Fibroblast of villous mesenchyme (primary cell): ENCODE measurements at places on chromosomes 4 and X. TPM values are rescaled to one million over a fixed set of nuclear protein-coding genes. Genes with fewer than 3 reads are reported as not detected.

MGAT4D gene
- not detected in 2 replicates for total RNA-seq

GATB gene
- total RNA-seq: 14.5 and 15.5 TPM in 2 replicates

CASP3 gene
- total RNA-seq: 35.4 and 110 TPM in 2 replicates

DMD gene
- 29.0 and 32.4 TPM in 2 replicates for total RNA-seq

DMRTC1B gene
- total RNA-seq: not detected in 2 replicates

- no peak for DNase-seq
Observed at GRCh38 chrX:153645921-153646488, 998 bp upstream of the DUSP9 start.

DNA sequence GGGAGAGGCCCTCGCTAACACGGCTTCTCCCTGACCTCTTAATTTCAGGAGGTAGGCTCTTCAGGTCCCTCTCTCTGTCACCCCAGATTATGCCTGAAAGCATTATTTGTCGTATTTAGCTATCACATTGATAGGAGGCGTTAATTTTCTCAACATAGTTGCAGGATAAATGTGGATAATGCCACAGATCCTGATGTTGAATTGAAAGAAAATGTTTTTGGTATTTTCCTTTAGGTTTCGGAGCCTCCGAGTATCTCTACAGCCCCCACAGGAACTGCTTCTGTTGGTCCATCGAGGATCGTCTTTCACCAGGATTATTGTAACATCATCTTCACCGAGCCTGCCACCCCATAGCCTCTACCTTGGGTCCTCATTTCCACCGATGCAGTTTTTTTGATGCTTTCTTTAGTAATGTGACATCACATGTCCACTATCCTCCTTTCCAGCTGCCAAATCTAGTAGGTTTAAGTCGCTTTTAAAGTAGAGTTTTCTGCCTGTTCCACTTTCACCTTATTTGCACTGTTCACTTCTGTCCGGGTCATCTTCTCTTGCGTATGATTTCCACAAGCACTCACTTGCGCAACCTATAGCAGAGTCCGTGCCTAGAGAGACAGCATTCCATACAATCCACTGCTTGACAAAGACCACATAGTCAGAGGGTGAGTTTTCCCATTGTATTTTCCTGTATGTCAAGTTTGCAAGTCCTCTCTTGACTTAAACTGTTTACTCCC lies 665 bp downstream of the TIGD2 start:
- peak; percentile 96 for DNase-seq

GRCh38 chr4:13367691-13368090 lies 116.4 kb downstream of the RAB28 start:
- no peak for DNase-seq

DNA sequence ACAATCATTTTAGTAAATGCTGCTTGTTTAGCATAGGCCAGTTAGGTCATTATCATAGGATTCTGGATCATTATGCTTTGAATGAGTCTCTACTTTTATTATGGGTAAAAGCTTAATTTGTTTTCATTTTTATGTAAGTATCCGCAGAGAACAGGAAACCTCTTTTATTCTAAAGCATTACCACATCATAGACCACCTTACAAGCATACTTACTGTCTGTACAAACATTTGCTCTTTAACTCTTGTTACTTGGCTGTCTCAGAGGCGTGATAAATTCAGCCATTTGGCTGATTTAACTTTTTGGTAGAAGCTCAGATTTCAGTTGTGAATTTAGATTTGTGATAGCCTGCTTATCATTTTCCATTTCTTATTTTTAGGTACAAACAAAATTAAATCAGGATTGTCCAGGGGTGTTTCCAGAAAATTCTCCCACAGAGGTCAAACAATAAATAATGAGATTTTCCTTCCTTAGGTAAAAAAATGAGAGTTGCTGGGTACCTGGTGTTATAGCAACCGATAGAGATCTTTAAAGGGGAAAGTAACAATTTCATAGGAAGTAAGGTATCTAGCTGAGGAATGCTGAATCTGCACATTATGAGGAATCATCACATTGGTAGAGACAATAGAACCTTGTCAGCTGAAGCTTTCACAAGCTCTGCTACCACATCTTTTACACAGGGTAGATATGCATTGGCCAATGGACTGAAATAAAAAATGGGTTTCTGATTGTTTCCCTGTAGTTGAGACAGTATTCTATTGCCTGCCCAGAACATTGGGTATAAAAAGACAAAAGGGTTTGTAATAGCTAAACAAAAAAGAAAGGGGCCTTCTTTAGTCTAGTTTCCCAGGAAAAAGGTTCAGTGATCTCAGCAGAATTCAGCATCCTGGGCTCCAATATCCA lies 62.5 kb downstream of the NDNF start:
- DNase-seq: no peak

DNA sequence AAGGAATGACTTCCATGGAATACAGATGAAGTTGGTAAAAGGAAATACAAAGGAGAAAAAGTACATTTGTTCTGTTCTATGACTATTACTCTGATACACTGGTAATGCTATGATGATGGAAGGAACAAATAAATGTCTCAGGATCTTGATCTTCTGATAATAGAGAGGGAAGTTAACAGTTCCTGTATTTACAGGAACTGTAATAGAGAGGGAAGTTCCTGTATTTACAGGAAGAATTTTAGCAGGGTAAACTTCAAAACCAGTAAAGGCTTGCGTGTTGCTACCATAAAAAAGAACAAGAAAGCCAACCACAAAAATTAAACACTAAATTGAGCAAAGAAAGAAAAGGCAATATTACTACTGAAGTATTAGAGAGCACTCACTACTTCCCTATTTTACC lies 91.7 kb upstream of the HPGD start:
- DNase-seq: no peak

DNA sequence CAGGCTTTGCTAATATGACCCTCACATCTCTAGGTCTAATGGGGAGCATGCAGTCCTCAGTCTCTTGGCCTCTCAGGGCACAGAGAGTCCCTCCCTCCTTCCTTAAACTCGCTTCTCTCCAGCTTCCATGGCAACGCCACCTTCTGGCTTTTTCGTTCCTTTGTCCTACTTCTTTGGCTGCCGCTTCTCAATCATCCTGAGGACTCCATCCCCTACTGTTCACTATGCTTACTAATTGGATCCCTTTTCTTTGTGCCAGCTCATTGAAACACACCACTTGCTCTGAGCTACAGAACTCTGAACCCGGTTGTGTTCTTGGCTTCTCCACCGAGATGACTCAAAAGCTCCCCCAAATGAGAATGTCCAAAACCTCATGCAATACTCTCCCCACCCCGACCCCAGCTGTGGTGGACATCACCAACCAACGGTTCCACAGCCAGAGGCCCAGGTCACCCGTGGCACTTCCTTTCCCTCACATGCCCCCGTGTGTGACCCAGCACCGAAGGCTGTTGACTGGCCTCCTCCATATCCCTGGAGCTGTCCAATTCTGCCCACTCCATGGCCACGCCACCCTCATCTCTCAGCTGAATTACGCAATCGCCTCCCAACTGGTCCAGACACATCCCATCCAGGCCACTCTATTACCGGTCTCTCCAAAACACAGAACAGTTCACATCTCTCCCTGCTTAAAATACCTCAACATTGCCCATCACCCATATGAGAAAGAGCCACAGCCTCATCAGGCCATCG lies 34.7 kb downstream of the CRMP1 start:
- no peak for DNase-seq

DNA sequence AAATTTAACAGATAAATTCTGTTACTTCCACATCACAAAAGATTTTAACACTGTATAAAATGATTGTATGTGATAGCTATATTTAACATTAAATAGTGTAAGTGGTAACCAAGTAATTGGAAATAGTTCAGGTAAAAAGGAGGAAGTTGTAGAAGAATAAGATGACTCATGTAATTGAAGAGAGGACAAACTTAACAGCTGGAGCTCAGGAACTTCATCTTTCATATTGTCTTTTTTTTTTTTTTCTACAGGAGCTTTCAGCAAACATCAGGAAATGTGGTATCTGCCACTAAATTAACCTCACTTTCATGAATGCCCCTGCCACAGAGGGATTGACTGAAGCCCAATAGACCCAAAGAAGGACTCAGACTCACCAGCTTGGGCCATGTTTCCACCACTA lies 188.4 kb upstream of the VEGFC start:
- no peak for DNase-seq

GRCh38 chr4:19382993-19383756 lies 868.5 kb upstream of the SLIT2 start:
- DNase-seq: peak; percentile 17

GRCh38 chrX:9108054-9108453 lies 74.1 kb upstream of the FAM9B start:
- no peak for DNase-seq

- no peak for DNase-seq
Observed at GRCh38 chrX:11266573-11267003, 26.6 kb upstream of the AMELX start.

DNA sequence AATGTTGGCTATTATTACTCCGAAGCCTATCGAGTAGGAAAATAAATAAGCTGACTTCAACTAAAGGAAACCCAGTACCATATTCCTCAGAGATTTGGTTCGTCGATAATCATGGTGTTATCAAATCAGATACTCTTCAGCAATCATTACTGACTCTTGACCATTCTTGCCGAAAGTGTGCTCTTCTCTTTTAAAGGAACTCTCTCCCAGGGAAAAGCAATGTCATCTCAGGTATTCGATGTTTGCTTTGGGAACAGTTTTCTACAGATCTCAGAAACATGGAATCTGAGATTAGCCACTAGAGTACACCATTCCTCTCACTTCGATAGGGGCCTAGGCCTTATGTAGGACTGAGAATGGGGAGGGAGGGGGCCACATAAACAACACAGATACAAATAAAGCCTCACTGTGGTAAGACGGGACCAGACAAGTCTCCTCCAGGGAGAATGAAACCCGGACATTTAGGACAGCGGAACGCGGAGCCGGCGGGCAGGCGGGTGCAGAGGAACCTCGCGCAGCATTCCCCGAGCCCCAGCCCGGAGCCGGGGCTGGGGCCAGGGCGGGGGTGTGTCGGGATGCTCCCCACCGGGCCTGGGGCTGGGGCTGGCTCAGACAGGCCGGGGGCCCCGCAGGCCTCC lies 581 bp downstream of the DNAJB14 start:
- peak; percentile 32 for DNase-seq

DNA sequence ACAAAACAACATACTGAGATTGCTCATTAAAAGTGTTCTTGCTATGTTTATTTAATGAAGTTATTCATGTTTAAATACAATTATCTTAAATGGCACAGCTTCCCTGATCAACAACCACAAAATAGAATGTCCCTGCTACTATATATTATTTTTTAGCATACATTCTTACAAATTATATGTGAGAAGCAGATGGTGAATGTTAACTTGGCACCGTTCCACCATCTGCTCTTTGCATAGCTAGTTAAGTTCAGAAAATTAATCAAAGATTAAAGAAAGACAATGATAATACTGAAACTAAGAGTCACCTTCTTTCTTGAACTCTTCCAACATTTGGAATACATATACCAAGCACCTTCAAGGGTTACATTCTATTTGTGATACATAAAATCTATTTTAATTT lies 94.2 kb downstream of the PPP3CA start:
- DNase-seq: no peak

GRCh38 chr4:103104886-103105285 lies 5.3 kb upstream of the BDH2 start:
- DNase-seq: no peak

DNA sequence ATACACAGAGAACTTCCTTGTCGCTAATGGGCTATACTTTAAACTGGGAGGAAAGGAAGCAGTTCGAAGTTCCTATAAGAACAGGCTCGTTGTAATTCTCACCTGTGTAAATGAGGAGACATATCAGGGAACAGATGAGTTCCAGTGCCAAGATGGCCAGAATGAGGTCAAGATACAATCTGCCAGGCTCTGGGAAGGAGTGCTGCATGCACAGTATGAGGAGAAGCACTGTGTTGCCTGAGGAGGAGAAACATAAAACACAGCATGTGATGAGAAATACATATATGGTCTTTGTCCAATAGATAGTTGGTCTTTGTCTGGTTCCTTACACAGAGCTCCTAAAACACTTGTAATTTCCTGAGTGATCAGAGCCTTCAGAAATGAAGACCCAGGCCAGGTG lies 24.3 kb downstream of the TMEM192 start:
- no peak for DNase-seq

GRCh38 chrX:55135171-55135570 lies 46.4 kb downstream of the PAGE2 start:
- peak; percentile 36 for DNase-seq

DNA sequence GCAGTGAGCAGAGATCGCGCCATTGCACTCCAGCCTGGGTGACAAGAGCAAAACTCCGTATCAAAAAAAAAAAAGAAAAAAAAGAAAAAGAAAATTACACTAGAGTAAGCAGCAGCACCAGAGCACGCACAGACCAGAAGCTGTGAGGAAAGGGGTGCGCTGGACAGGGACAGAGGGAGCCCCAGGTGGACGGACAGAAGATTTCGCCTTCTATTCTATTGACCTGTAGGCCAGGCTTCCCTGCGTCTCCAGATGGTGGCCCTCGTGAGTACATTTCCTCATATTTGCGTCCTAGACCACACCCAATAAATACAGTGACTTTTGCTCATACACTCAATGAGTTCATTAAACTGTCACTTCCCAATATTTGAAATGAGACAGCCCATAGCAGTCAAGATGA lies 19.1 kb downstream of the MTNR1A start:
- DNase-seq: no peak

GRCh38 chrX:18026166-18026565 lies 165.1 kb upstream of the RAI2 start:
- no peak for DNase-seq

- no peak for DNase-seq
Observed at GRCh38 chr4:137663251-137664045, 131.2 kb upstream of the PCDH18 start.

DNA sequence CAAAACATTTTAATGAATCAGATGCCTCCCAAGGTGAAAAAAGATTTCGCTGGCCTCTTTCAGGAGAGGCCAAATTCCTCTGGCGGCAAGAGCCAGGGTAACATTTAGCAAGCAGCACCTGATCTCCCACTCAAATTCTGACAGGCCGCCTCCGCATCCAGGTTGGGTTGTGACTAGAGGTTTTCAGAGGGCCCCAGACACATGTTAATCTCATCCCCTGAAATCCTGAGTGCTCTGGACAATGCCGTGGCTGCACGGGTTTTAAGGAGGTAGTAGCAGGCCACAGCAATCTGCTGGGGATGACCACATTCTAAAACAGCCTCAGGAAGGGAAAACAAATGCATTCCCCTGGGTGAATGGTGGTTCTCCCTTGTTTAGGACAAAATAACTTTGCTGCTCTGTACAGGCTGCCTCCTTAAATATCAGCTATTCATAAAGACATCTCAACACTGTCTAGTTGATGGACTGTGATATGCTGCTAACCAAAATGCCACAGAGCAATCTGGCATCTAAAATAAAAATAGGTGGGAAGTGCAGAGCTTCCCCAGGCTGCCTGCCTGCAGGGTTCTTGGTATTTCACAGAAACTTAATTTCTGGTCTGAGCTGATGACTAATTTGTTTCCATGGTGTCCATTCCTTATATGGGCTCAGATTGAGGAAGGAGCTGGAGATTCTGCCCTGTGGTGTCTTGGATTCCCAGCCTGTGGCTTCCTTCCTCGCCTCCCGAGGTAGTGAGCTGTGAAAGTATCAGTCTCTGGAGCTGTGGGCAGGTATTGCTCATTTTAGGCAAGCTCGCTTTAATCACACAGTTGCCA lies 202.0 kb downstream of the DCLK2 start:
- DNase-seq: peak; percentile 86

GRCh38 chr4:13088726-13089658 lies 395.1 kb downstream of the RAB28 start:
- no peak for DNase-seq
